Eye (tissue), 1 donor: ENCODE measurements at places on chromosomes 1 and 21.

DNA sequence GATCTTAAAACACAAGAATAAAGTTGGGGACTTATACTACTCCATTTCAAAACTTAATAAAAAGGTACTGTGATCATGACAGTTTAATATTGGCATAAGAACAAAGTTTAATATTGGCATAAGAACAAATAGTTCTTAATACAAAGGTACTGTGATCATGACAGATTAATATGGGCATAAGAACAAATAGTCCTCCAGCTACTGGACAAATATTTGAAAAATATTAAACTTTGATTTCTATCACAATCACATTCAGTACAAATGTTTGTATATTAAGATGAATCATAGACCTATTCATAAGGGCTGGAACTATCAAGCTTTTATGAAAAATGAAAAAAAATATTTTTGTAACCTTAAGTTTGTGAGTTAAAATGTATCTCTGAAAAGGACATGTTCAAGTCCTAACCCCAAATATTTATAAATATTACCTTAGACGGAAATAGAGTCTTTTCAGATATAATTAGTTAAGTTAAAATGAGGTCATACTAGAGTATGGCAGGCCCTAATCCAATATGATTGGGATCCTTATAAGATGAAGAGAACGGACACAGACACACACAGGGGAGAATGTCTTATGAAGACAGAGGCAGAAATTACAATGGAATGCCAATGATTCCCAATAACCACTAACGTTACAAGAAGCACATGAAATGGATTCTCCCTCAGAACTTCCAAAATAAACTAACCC is 79.1 kb upstream of the RGS1 start:
- DNase-seq = no peak

DNA sequence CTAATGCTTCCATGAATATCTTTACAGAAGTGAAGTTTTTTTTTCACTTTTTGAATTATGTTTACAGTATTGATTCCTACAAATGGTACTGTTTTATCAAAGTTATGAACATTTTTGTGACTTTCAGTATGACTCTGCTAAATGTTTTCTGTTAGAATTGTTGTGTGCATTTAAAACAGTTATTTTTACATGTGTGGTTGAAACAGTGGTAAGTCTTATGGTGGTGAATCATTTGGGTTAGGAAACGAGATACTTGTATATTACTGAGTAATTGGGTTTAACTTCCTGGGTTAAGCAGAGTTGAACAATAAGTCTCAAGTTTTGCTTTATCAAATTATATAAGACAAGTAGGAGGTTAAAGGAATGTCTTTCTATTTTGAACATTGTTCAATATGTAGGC is 66.8 kb downstream of the VPS13D start:
- no peak for DNase-seq

GRCh38 chr21:42785666-42786427 is 93.5 kb downstream of the WDR4 start:
- DNase-seq = no peak

- DNase-seq = no peak
These were observed 587.7 kb downstream of the MATN1 start for GRCh38 chr1:30135698-30136097.

DNA sequence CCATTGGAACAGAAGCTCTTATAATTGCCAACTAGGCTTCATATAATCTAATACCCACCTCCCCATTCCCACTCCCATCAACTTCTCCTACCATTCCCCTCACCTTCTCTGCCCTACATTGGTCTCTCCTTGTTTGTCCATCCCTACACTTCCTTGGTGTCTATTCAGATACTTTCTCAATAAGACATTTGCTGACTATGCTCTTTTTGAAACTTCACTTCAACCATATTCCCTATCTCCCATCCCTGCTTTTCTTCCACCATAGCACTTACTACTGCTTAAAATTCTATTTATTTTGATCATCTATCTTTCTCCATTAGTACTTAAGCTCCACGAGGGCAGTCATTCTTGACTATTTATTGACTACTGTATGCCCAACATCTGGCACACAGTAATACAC is 40.4 kb downstream of the CD160 start:
- no peak for DNase-seq

- no peak for DNase-seq
These were observed 279.3 kb upstream of the LRRC7 start for GRCh38 chr1:69288416-69288815.

DNA sequence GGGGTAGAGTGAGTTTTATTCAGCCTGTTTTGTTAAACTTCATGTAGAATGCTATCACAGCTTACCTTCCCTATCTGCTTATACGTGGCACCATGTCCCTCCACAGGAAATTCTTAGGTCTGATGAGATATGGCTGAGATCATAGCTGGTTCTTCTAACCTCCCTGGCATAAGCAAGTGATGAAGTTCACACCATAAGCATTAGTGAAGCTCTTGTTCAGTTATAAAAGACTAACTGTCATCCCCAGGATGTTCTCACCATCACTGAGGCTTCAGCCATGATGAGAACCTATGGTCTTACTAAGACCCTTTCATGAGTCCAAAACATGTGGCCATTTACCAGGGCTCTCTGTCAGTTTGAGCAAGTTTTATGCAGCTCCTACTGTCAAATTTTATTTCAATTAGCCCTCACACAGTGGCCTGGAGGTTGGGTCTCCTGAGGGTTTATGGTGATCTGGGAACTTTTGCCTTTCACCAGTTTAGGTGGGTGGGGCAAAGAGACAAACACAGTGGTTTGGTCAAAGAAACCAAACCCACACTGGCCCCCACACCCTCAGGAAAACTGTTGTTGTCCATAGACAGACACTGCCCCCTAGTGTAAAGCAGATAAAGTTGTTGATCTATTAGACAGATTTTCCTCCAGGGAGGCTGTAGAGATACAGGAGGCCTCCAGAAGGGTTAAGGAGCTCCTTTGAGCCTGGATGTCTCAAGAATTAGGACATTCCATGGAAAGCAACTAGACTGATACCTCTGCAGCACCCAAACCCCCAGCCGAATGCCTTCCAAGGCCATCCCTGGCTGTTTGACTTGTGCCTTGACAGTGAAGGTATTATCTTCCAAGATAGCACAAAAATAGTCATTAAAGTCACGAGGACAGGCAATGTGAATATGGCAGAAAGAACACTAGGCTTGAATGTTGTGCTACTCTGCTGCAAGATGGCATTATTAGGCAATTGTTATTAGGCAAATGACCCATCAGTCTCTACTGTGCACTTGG is 5.0 kb downstream of the SLC22A15 start:
- DNase-seq = peak; percentile 65

DNA sequence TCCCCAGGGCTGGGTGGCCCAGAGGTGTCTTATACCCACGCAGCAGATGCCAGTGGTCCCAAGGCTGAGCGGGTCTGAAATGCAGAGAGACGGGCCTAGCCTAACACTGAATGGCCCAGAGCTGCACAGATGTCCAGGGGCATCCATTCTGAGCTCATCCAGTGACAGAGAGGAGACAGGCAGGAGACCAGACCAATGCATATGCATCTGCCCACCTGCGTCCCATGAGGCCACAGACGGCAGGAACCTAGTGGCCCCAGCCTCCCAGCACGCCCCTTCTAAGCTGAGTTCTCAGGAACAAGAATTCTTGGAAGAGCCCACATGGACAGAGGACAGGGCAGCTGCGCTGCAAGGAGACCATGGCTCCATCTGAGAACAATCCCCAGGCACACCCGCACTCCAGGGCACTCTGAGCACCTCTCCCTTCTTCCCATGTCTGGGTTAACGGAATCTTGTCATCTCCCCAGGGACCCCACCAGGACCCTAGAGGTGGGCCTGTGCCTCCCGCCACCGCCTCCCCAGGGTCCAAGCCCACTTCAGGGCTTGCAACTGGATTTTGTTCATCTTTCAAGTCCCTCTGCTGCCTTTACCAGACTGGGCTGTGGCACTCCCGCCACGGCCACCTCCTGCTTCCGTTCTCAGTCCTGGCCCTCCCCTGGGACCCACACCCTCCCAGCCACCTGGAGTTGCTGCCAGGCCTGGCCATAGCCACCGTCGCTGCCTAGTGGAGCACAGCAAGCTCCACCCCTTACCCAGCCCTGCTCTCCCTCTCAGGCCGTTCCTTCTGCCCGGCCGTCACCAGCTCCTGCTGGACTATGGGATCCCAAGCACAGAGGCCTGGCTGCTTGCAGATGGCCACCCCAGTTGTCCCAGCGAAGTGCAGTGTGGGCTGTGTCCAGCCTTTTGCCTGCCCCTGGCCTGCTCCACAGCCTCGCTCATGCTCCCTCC is 3.3 kb downstream of the WNT3A start:
- DNase-seq = no peak

DNA sequence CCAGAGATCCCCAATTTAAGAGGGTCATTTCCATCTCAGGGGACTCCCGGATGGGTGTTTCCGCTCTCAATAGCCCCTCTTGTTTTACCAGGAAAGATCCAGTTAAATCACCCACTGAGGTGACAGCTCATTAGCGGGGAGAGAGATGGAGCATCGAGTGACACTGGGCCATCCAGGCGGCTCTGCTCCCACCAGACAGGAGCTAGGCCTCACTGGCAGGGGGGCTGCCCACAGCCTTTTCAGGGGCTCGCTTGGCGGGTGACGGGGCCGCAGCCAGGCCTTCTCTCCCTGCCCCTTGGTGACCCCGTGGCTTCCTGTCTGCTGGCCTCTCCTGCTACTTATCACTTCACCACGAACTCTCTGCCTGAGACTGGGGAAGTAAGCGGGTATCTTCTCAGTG is 26.7 kb upstream of the SPSB1 start:
- DNase-seq = peak; percentile 33

DNA sequence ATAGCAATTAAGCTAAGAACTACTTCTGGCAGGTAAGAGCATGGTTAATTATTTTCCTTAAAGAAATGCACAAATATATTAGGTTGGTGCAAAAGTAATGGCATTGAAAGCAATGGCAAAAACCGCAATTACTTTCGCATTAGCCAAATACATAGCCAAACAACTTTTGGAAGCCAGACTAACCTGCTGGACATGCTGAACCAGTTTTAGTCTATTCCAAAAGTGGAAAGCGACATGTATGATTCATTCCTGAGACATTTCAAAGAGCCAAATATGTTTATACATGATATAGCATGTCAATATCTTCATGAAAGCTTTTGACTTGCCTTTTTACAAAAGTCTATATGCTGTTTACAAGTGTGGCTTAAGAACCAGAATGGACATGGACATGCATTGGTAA is 23.4 kb upstream of the DR1 start:
- peak; percentile 43 for DNase-seq

- DNase-seq = no peak
These were observed 27.3 kb upstream of the LSS start for GRCh38 chr21:46255758-46256337.

GRCh38 chr1:52343979-52344378 is 22.0 kb downstream of the CC2D1B start:
- no peak for DNase-seq

DNA sequence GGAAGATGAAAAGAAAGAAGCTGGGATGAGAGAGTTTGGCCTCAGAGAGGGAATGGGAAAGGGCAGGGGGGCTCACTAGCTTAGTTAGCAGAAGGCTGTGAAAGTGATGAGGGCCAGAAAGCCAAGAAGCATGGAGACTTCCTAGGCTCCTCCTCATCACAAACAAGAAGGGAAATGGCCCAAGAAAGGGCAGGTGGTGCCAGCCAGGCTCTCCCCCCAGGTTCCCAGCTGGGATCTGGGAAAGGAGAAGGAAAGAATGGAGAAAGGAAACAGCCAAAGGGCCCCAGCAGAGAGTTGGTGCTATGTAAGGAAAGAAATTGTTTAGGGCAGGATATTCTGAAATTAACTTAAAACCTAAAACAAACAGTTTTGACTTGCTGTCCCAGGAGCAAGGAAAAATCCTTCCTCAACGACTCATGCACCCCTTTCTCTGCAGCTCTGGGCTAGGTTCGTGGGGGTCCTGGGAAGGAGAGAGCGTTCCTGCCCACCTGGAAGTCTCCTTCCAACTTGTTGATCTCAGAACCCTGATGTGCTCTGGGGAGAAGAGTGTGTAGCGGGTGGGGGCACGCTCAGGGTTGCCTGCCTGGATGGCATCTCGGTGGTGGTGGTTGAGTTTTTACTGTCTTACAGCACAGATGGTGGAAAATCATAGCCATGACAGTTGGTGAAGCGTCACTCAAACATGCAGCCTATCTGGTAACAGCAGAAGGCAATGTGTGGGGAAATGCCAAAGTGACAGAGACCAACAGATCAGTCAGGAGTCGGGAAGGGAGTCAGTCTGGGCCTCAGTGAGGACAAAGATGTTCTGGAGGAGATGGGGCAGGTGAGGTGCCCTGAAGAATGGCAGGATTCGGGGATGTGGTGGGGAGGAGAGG is 147.3 kb downstream of the CLIC6 start:
- no peak for DNase-seq

DNA sequence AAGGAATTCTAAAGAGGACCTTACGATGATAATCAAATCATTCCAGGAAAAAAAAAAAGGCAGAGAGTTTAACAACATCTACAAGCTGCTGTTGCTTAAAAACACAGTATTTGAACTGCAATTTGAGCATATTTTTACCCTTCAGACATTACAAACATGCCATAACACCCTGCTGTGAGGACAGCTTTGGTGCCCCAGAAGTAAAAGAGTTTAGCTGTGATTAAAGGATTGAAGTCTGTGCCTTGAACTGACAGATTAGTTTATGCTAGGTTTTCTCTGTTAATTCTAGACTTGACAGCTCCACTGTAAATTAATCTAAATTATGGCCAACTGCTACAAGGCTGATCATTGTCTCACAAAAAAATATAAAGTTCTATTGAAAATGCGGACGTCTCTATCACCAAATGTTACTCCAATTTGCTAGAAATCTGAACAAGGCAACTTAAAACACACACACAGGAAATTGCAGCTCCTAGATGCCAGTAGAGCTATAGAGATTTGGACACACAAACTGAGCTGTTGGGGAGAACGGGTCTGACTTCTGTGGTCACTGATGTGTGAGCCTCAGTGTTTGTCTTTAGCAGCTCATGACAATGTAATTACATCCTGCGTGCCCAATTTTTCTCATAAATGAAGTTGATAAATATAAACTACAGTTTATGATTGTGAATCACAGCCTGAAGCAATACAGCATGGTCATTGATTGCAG is 217.9 kb downstream of the NTNG1 start:
- peak; percentile 54 for DNase-seq

DNA sequence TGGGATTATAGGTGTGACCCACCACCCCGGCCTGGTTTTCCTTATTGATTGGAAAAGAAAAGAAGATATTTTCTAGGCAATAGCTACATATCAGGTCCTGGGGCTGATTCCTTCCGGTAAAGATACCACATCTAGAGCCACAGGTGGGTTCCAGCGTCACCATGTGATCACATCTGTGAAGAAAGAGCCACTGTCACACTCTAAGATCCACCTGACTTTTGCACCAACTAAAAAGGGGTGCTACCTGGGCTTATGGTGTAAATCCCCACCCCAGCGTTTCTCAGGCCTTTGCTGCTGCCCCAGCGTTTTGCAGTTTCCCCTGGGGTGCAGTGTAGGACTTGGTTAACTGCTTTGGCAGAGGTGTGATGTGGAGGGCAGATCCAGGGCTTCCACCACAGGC is 22.3 kb upstream of the PDE9A start:
- no peak for DNase-seq

GRCh38 chr1:220827445-220828178 is 40.9 kb downstream of the MTARC1 start:
- DNase-seq = no peak

DNA sequence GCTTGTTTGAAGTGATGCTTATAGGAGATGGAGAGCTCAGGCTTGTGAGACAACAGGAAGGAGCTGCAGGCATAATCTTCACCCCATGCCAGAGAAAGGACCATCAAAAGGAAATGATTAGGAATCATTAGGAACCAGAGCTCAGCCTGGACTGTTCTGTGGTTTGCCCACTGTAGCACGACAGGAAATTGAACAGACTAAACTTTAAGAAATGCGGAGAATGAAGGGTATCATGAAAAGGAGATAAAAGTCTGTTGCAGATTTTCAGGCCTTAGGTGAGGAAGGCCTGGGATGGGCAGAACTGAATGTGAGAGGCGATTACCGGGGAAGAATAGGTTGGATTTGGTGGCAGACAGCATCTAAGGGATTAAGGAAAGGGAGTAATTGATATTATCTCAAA is 292.0 kb upstream of the PLXNA2 start:
- DNase-seq = no peak
